Uterus (tissue), 4 donors: ENCODE measurements at places on chromosomes 4 and X. TPM values are rescaled to one million over a fixed set of nuclear protein-coding genes. Genes with fewer than 3 reads are reported as not detected.

The SPANXD gene
- total RNA-seq = not detected

The MAGEE1 gene
- 4.6 TPM for total RNA-seq

The CCDC120 gene
- total RNA-seq = 2.0 TPM

The PLS3 gene
- 197 TPM for total RNA-seq

The AWAT2 gene
- not detected for total RNA-seq

The TRIM61 gene
- not detected for total RNA-seq

The F8 gene
- total RNA-seq = 11.8 TPM

The PSAPL1 gene
- not detected for total RNA-seq

The BMX gene
- 3.6 TPM for total RNA-seq
